Activated T-helper 1 cell treated with anti-CD3 and anti-CD28 coated beads, Interleukin-12 subunit alpha, Interleukin-12 subunit beta, Interleukin-2, Interleukin-4 antibody, amounts not matched to agents 30 ng/mL and 10 ng/mL and 1 ng/mL, durations not matched to agents 14 hours and 24 hours and 36 hours (primary cell): ENCODE measurements at places on chromosomes 16 and 17.

DNA sequence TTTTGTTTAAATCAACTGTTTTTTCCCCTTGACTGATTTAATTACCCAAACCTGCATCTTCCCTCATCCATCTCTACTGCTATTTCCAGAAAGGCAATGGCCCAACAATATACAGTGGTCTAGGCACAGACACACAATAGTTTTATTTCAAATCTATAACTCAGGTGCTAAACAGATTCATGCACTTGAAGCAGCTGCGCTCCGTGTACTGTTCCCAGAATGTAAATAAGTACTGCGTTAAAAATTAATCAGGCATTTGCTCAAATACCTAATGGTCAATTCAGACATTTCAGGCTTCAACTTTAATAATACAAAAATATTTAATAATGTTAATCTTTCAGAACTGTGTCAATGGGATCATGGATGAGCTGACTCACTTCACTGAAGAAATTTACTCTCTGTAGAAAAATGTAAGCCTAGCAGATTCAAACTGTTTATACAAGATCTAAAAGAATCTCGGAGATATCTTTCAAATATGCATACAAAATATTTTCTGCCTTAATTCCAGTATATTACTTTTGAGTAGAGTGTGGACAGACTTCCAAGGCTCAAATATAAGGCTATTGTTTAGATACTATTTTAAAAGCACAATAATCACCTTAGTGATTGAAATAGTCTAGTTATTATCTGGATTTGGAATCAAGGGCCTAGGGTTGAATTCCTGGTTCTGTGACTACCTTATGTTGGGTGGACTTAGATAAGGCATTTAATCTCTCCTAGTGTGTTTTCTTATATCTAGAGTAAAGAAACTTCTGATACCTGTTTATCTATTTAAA lies 97.4 kb upstream of the PSMD7 start:
- no peak for DNase-seq

DNA sequence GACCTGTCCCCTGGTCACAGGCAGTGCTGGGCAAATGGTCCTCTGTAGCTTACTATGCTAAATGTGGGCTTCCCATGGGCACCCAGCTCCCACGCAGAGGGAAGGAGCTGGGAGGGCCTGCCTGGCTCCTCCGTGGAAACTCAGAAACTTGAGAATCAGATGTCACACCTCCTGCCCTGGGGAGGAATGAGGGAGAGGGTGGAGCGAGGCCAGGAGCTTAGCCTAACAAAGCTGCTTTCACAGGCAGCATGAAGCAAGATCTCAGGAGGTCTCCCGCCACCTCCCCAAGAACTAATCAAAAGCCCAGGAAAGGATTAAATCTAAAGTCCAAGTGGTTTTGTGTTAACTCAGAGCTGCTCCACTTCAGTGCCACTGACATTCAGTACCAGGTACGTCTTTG lies 33.6 kb upstream of the XYLT2 start:
- DNase-seq: no peak

- DNase-seq: no peak
These were observed 29.4 kb upstream of the PRKCA start for GRCh38 chr17:66272811-66273585.

- no peak for DNase-seq
These were observed 84.5 kb downstream of the SEC14L1 start for GRCh38 chr17:77225265-77225664.

DNA sequence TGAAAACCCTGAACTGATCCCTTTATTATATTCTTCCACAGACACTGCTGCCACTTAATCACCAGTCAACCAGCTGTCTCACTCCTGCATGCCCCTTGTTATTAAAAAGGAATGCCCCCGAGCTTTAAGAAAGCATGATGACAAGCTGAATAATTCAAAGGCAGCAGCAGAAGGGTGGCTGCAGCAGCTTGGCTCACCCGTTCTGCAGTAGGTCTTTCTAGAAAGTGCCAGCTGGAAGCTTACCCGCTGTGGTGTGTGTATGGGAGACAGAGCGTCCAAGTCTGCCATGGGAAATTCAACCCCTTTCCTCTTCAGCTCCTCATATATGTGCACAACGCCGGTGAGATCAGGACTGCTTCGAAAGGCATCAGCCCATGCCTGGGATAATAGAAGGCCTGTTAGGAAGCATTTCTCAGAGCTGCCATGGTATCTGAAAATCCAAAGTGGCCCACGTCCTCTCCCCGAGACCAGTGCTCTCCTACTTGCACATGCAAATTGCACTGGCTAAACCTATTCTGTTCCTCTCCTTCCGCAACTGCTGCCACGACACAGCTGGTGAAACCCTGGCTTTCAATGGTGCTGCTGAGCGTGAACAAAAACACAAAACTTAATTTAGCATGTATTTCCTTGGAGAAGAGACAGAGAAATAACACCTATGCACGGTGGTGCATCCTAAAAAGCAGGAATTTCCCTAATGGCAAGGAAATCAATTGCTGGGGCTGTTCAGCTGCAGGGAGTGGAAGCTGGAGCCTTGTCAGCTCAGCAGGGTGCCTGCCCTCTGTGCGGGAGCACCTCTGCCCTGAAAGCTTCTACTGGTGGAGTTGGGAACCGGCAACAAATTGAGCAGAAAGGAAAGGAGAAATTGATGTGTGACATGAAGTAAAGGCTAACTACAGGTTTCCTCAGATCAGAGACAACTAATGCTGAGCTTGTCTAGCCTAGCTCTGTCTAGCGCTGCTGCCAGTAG lies 47.9 kb upstream of the SREBF1 start:
- no peak for DNase-seq

DNA sequence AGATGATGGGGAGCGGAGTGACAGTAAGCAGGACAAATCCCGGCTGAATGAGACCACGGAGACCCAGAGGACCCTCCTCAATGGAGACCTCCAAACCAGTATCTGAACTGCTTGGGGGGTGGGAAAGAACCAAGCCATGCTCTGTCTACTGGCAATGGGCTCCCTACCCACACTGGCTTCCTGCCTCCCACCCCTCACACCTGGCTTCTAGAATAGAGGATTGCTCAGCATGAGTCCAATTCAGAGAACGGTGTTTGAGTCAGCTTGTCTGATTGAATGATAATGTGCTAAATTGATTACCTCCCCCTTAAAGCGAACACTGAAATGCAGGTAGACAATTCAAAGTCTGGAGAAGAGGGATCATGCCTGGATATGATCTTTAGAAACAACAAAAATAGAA lies 5.5 kb downstream of the SSTR2 start:
- DNase-seq: no peak

DNA sequence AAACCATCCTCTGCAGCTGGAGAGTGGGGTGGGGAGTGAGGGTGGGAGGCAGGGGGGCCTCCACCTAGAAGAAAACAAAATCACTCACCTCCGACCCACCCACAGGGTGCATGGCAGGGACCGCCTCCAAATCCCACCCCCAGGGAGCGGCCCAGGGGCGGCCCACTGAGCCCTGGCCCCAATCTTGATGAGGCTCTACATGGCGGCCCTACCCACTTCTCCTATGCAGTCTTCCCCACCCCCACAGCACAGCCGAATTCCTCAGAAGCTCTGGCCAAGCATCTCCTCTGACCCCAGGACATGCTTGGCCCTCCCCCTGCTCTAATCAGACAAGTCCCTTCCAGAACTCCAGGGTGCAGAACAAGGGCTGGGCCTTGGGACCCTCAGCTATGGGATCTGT lies 18.2 kb upstream of the FASN start:
- DNase-seq: no peak

- peak; percentile 33 for DNase-seq
These were observed 23.2 kb upstream of the CRYM start for GRCh38 chr16:21301168-21301894.

DNA sequence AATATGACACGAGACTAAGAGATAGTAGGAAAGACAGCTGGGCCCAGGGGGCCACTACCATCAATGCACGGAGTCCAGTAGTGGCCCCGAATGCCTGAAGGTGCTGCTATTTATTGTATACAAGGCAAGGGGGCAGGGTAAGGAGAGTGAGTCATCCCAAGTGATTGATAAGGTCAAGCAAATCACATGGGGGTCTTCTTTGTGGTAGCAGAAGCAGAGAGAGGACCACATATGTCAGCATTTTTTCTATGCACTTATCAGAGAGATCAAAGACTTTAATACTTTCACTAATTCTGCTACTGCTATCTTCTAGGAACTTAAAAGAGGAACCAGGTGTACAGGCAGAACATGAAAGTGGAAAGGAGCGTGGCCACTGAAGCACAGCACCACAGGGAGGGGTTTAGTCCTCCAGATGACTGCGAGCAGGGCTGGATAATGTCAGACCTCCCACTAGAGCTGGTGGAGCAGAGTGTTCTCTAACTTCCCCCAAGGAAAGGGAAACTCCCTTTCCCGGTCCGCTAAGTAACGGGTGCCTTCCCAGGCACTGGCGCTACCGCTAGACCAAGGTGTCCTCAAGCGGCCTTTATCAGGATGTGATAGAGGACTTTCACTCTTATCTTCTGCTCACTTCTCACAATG lies 26.4 kb upstream of the ARL4D start:
- DNase-seq: no peak

DNA sequence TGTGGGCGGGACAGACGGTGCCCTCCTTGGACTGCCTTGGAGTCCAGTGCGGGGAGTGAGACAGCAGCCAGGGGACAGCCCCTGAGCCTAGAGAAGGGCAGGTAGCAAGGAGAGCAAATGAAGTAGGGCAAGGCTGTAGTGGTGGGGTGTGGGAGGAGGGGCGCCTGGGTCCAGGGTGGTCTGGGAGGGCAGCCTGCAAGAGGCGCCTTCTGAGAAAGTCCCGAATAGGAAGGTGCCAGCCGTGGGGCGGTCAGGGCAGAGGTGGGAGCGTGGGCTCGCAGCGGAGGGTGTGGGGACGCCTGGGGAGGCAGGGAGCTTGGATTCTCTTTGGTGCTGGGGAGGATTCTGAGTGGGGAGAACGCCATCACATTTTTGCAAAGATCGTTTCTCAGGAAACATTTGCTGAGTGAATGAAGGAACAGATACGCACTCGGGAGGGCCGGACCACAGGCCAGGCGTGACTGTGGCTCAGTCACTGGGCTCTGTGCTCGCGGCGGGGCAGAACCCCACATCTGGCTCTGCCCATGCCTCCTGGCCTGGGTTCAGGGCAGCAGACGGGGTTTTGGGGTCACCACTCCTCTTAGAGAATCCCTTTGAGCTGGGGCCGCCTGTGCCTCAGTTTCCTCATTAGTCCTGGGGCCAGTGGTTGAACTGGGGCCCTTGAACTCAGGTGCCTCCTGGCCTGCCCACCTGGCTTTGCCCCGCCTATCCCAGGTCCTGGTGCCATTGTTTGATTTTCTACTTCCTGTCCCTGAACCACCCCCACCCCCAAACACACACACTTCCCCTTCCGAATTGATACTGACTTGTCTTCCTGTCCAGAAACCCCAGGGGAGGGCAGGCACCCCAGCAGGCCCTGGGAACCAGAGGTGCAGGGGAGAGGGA lies 4.2 kb downstream of the SNN start:
- DNase-seq: peak; percentile 15

DNA sequence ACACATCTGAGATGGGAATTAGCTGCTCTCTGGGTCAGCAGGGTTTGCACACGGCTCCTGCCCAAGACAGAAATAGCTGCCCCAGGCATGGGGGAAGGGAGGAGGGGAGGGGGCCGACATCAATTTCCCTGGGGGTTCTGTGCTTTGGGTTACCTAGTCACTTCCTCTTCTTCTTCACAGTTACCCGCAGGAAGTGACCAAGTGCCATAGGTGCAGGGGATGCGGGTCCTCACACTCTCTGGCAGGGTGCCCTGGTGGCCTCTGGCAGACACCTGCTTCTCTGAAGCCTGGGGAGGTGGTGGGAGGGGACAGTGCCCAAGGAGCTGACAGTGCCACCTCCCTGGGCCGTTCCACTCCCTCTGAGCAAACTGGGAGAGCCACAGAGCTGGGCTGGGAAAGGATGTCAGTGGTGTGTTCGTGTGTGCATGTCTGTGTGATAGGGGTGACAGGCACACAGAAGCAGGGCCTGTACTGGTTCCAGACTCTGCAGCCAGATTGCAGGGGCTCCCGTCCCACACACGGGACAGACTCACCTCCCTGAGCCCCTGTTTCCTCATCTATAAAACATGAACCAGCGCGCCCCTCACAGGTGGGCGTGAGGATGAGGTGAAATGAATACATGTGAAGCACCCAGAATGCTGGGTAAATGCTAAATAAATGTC lies 18.2 kb downstream of the SCN4A start:
- peak; percentile 12 for DNase-seq

DNA sequence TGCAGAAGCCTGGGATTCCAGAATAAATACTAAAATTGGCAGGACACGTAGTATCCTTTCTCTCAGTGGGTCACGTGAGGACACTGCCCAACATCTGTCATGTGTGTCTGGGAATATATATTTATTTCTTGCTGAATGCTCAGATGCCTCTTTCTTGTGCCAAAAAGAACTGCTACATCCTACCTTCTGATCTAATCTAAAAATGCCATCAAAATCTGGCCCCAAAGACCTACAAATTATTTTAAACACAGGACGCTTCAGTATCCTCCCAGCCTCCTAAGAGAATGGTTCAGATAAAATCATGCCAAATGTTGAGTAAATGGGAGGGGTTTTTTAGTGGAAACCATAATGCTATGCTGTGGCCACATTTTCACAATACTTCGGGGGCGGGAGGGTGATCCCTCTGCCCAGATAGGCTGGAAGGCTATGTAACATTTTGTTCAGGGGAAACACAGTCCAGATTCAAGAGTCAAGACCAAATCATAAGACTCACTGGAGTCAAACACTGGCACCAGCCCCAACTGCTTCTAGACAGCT lies 22.9 kb upstream of the CORO6 start:
- DNase-seq: no peak

DNA sequence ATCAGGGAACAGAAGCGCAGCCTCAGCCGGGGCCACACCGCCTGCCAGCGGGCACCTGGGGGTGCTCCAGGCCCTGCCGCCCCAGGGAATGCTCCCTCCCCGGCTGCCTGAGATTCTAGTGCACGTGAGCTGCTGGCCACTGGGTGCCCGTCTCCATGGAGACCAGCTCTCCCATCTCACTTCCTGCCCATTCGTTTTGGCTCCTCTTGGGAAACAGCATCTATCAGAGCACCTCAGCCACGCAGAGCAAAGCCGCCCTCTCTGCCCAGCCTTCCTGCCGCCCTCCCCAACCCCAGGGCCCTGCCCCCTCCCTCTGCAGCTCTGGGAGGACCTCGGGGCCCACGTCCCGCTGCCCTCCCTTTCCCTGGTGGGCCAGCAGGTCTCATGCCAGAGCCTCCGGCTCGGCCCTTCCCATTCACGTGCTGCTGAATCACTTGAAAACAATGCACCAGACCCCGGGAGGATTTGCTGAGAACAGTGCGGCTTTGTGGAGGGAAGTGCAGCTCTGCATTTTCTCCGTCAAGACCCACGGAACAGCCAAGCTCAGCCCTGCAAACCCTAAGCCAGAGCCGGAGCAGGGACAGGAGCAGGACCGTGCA lies 19.4 kb downstream of the CEP295NL start:
- DNase-seq: no peak

- DNase-seq: no peak
These were observed 65.1 kb upstream of the HAS3 start for GRCh38 chr16:69040144-69040909.

DNA sequence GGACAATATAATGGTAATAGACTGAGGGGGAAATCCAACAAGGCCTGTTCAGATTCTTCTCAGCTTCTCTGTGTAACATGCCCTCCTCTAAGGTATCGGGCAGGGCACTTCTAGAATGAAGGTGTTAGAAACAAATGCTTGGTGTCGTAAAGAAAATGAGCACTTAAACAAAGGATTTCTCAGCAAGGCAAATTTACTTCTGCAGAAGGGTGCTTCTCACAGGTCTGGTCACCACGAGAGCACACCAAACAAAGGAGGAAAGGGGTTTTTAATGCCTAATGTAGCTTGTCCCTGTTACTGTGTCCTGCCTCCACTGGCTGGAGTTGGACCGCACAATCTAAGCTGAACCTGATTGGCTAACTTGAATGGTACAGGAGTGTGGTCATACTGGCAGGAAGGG lies 642.6 kb upstream of the CDH8 start:
- DNase-seq: no peak
